ENCODE measurements at places on chromosomes 1 and 21.

DNA sequence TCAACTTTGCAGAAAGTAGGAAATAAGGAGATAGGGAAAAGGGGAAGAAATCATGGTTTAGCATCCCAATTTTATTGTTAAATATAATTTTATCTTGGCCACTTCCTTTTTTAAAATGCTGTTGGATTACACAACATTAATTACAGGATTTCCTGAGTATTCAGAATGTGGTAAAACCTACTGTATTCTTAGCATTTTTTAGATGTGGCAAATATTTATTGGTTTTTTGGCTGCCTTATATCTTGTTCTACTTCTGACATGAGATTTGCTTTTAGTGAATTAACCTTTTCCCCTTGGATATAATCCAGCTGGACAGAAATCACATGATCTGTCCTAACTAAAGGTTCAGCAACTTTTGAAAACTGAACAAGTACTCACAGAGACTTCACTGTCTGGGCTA is 104.9 kb downstream of the PTGS2 start:
- no peak for DNase-seq

DNA sequence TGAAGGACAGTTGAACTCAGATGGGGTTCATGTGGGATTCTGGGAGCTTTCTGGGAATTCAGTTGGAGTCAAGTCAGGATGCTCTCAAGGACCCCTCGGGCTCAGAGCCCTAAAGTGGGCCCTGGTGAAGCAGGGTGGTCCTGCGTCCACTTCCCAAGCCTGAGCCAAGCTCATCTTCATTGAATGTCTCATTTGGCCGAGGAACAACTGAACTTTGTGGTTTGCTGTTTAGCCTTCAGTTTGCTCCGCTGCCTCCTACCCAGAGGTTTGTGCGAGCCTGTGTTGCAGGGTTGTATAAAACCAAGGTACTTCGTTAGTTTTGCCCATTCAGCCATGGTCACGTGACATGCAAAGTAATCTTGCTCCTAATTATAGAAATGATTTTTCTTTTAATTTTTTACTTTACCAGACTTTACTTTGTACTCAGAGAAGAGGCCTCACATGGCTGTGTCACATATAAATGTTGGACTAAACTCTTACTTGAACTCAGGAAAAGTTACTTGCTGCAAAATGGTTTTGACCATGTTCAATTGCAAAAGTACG is 49.7 kb downstream of the B3GALT5 start:
- DNase-seq = no peak

DNA sequence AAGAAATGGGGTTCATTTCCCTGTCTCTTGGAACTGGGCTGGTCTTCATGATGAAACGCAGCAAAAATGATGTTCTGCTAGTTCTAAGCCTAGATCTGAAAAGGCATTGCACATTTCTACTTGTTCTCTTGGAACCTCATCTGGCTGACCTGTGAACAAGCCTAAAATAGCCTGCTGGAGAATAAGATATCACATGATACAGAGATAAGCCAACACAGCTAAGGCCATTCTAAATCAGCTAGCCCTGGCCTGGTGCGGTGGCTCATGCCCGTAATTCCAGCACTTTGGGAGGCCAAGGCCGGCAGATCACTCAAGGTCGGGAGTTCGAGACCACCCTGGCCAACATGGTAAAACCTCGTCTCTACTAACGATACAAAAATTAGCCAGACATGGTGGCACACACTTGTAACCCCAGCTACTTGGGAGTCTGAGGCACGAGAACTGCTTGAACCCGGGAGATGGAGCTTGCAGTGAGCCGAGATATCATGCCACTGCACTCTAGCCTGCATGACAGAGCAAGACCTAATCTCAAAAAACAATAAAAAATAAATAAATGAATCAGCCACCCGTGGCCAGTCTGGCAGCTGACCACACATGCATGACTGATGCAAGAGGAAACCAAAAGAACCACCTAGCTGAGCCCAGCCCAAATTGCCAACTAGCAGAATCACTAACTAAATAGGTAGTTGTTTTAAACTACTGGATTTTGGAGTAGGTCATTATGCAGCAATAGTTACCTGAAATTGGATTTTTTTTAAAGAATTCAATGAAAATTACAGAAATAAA is 18.0 kb downstream of the CD244 start:
- no peak for DNase-seq

DNA sequence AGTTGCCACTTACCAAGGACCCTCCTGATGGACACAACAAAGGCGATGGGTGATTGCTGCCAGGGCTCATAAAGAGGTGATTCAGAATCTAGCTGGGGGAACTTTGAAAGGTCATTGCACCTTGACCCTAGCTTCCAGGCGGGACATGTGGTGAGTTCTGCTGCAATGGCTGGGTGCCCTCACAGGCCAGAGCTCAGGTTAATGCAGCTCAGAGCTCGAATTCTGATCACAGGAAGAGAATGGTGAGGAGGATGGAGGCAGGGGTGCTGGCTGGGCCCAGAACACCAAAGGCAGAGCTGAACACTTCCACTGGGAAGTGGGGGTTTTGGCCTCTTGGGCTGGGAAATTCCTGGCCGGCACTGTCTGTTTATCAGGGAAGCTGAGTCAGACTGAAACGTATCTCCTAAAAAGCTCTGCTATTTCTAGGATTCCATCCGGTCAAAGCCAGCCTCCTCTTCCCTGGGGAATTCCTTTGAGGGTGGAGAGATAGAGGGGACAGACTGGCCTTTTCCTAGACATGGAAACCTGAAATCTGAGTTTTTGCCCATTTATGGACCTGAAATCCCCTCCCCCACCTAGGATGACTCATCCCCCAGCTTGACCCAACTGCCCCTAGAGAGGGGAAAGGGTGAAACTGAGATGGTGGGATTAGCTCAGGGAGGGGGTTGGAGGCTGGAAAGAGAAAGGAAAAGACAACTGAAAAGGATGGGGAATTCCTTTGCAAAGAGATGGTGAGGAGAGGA is 27.2 kb downstream of the NUAK2 start:
- no peak for DNase-seq
